ENCODE measurements at places on chromosomes 2 and 18.

- DNase-seq, result no peak
These were observed 11.6 kb upstream of the RBFA start for GRCh38 chr18:80022613-80023012.

- DNase-seq, result peak; percentile 26
These were observed 159.4 kb upstream of the TWIST2 start for GRCh38 chr2:238688193-238689153.

GRCh38 chr2:105582952-105583660 is 161.6 kb upstream of the NCK2 start:
- DNase-seq, result no peak

DNA sequence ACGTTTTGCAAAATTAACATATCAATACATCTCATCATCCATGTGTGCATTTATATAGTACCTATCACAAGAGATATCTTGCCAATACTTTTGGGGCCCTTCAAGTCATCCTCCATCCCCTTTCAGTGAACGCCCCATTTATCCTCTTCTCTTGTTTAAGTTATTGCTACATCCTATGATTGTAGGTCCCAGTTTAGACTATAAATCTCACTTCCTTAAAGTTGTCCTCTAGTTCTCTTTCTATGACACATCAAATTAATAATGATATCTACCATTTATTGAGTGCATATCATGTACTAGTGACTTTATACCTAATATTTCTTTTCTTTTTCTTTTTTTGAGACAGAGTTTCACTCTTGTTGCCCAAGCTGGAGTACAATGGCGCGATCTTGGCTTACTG is 28.8 kb upstream of the FBXO11 start:
- no peak for DNase-seq

DNA sequence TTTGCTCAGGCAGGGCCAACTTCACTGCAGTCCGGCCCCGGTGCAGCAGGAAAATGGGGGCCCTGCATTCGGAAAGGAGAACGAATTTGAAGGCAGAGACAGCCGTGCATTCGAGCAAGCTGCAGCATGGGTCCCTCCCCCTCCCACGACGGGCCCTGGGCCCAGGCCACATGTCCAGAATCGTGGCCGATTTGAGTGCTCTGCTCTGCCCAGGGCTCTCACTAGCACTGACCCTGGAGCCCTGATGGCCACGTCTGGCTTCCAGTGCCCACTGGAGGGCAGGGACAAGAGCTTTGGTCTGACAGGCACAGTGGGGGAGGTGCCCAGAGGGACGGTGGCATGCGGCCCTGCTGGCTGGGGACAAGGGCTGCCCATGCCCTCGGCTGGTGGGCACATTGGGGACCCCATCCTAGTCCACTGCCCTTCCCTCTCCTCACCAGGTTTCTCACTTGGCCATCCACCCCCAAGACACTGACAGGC is 14.4 kb upstream of the KLHL30 start:
- DNase-seq, result no peak

- no peak for DNase-seq
These were observed 177.2 kb downstream of the NEDD4L start for GRCh38 chr18:58221060-58221725.

GRCh38 chr2:89829828-89830227 is 1138.4 kb downstream of the RPIA start:
- no peak for DNase-seq

DNA sequence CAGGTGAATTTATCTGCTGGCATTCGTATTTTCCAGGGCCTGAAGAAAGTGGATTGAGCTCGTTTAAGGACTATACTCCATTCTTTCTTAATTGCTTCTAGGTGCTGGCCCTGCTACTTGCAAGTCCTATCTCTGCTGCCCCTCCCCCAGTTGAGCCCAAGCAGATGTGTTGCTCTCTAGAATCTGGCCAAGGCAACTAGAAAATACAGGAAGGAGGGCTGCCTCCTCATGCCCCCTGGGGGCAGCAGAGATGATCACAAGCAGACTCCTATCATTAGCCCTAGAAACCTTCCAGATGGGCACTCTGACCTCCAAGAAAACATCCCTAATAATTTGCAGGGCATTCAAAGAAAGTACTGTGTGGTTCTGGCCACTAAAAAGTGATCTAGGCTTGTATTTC is 72.5 kb upstream of the CYP26B1 start:
- DNase-seq, result no peak

DNA sequence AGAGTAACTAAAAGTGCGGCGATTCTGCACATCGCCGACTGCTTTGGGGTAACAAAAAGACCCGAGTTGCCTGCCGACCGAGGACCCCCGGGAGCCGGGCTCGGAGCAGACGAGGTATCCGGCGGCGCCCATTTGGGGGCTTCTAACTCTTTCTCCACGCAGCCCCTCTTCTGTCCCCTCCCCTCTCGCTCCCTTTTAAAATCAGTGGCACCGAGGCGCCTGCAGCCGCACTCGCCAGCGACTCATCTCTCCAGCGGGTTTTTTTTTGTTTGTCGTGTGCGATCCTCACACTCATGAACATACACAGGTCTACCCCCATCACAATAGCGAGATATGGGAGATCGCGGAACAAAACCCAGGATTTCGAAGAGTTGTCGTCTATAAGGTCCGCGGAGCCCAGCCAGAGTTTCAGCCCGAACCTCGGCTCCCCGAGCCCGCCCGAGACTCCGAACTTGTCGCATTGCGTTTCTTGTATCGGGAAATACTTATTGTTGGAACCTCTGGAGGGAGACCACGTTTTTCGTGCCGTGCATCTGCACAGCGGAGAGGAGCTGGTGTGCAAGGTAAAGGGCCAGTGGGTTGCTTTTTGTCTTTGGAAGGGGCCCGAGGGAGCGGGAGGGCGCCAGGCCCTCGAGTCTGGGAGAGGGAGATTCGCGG is 1.4 kb downstream of the TRIB2 start:
- peak; percentile 69 for DNase-seq

DNA sequence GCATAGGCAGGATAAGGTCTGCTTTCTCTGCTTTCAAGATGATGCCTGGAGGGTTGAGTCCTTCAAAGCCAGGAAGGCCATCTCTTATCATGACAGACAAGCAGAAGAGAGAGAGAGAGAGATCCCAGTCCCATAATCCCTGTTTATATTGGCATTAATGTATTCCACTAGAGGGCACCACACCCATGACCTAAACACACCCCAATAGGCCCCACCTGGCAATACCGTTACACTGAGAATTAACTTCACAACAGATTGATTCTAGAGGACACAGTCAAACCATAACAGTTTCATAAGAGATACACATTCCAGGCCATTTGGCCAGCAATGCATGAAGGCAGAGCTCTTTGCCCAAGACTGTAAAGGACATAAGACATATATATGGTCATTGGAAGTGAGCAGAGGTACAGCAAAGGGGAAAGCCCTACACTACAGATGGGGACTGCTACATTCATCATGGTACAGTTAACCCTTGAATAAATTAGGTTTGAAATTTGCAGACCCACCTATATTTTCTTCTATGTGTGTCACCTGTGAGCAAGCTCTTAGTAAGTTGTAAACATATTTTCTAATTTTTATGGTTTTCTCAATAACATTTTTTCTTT is 1516.1 kb downstream of the RPIA start:
- DNase-seq, result no peak

GRCh38 chr2:72780477-72780876 is 45.4 kb downstream of the EXOC6B start:
- DNase-seq, result no peak

- DNase-seq, result peak; percentile 94
These were observed at the start of gene DYNC1I2 for GRCh38 chr2:171687287-171688128. TSS of gene DYNC1I2 (plus strand) at chr2:171687469. CDS start at chr2:171690156, 2,687 bp downstream.

DNA sequence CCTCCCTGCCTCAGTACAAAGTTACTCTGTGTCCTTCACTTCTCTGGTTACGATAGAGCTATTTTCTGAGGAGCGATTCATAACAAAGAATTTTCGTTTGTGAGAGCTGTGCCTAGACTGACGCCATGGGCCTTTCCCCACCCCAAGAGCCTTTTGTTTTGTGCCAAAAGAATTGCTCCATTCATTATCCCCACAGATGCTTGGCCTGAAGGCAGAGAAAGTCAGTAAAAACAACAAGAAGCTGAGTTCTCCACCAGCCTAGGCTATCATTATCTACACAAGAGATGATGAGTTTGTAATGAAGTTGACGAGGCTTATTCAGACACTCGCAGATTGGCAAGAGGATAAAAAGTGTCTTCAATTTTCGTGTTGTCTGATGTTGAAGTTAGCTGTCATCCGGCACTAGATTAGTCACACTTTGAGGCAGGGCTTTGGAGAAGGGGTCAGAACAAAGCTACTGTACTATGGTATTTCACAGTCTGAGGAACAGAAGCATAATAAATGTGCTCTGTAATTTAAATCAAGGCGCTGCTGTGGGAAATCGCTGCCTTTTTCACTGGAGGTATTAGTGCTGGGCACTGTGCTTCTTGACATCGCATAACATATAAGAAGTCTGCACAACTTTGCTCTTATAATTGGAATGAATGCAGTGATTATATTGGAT is 278.4 kb upstream of the FIGN start:
- no peak for DNase-seq

GRCh38 chr18:8870528-8870927 is 165.2 kb downstream of the MTCL1 start:
- DNase-seq, result no peak

- DNase-seq, result peak; percentile 64
These were observed 37.5 kb downstream of the ACVR1 start for GRCh38 chr2:157838442-157839161.

DNA sequence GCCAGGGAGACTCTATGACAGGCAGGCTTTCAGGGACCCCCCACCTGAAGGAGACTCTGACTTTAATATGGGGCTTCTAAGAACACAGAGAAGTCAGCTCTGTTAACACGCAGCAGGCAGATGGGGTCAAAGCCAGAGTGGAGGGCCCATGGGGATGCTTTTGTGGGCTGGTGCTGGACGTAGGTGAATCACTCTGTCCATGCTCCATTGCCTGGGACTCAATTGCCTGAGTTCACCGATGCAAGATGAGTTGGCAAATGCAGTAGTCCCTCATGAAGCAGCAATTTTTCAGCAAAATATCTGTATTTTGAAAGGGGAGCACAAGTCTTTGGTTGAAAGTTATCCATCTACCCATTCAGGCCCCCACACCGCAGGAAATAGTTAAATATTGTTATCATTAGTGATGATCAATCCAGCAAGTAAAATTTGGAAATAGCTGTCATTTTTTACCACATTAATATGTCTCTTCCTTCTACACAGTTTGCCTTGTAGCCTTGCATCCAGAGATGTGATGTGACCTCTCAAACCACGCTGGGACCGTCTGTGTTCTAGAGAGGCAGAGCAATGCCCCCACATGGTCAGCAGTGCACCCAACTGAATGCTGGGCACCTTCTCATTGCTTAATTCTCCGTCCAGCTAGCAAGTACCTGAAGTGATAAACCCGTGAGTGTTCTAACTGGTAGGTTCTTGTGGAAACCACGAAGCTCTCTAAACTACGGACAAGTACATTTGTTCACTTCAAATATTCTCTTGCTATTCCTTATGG is 34.8 kb upstream of the FAM110C start:
- no peak for DNase-seq

GRCh38 chr18:43590182-43590903 is 313.1 kb upstream of the SYT4 start:
- no peak for DNase-seq

DNA sequence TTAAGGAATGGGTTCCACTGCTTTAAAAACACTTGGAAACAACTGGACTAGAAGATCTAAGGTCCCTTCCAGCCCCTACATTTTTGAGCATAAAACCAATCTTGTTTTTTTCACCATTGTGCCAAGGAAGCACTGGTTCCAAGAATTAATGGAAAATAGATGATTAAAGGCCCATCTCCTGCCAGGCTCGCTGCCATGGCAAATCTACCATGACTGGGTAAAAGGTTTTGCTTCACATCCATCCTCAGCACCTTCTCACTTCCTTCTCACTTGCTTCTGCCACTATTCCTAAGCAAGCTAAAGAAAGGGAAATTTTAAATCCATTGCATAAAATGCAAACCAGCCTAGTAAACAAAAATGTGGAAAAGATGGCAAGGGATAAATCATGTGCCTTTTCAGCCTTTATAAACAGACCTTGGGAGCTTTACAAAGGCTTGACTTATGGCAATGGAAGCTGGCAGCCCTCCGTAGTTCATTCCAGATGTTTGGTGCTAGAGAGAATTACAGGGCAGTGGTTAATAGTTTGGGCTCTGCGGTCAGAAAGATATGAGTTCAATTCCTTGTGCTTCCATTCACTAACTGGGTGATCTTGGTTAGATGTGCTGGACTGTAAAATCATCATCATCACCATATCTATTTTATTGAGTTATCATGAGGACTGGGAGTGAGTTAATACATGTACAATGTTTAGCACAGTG is 27.0 kb upstream of the ST3GAL5 start:
- DNase-seq, result no peak

DNA sequence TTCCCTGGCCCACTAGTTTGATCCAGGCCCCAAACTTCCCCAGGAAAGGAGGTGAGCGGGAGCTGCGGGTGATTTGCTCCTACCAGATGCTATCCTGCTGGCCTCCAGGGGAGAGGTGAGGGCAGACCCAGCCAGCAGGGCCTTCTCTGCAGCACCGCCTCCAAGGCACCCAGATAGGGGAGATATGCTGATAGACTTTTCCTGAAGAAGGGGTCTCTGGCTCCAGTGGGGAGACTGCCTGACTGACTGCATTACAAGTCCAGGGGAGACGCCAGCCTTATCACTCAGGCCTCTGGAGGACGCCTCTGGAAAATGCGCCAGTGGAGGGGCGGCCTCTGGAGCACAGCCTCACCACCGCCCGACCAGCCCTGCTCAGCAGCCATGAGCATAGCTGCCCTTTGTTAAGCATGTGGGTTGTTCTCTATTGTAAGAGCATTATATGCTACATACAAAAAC is 60.6 kb upstream of the SMAD7 start:
- DNase-seq, result no peak

- DNase-seq, result no peak
These were observed 383.3 kb upstream of the ETAA1 start for GRCh38 chr2:67013821-67014220.

DNA sequence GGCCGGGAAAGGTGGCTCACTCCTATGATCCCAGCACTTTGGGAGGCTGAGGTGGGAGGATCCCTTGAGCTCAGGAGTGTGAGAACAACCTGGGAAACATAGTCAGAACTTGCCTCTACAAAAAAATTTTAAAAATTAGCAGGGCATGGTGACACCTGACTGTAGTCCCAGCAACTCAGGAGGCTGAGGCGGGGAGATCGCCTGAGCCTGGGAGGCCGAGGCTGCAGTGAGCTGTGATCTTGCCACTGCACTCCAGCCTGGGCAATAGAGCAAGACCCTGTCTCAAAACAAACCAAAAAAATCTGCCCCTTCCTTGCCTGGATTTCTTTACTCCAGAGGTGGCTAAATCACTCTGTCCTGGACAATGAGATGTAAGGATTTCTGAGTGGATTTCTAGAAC is 197.7 kb downstream of the NRP2 start:
- DNase-seq, result no peak

GRCh38 chr2:99706735-99707134 is 216.9 kb upstream of the REV1 start:
- no peak for DNase-seq

GRCh38 chr2:131035112-131035825 is 58.0 kb downstream of the FAM168B start:
- DNase-seq, result peak; percentile 50

- peak; percentile 60 for DNase-seq
These were observed 15.7 kb downstream of the FAM98A start for GRCh38 chr2:33583194-33583938.

GRCh38 chr2:152396051-152396511 is 61.1 kb downstream of the FMNL2 start:
- no peak for DNase-seq

- no peak for DNase-seq
These were observed 428.0 kb downstream of the FBXO15 start for GRCh38 chr18:73719611-73720010.

GRCh38 chr2:121898483-121898882 is 143.0 kb downstream of the TSN start:
- no peak for DNase-seq

- peak; percentile 60 for DNase-seq
These were observed 179.2 kb downstream of the ACKR3 start for GRCh38 chr2:236748801-236749200.

- no peak for DNase-seq
These were observed 51.4 kb upstream of the SPRED2 start for GRCh38 chr2:65483763-65484162.

All from right forelimb (tissue), 1 donor.